ENCODE measurements at places on chromosomes 2 and 18.

DNA sequence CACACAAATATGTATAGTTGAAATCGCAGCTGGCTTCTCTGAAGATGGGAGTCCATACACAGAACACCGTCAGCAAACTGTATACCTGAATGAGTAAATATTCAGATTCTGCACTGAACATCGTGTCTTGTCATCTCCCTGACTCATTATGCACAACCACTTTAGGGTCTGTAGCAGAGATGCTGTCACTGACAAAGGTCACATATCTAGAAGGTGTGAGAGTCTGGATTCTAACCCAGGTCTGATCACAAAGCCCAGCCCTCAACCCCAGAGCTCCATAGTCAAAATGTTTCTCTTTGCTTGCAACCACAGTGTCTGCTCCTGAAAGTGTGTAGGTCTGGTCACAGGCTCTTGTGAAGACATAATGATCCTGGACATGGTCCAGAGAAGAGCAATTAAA is 78.3 kb upstream of the PAX8 start:
- no peak for DNase-seq

DNA sequence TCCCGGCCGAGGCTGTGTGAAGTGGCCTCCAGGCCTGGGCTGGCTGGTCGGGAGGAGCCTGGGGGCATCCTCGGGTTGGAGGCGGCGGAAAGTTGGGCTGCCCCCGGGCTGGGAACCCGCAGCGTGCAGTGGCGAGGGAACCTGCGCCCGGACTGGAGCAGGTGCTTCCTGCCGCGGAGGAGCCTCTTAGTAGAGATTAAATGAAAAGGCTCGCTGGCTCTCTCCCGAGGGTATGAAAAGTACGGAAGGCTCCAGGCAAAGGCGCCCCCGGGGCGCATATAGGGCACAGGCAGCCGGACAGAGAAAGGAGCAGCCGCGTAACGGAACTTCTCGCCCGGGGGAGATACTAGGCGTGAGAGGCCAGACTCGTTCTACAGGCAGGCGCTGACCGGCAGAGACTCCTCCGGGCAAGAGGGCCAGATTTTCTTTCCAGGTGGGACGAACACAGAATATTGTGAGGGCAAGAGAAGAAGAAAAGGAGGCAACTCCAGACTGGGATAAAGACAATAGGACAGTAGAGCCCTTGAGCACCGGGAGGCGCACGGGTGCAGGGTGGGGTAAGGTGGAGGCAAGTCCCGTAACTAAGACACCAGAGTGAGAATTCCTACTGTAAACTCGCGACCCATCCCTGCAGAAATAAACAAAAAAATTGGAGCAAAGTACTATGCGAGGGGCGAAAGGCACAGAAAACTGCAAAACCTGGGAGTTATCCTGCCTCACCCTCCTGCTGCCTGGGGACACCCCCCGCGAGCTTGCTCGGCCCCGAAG is 816 bp downstream of the CDH2 start:
- peak; percentile 49 for DNase-seq

- no peak for DNase-seq
Observed at GRCh38 chr2:61016392-61017002, 1.0 kb upstream of the PEX13 start.

DNA sequence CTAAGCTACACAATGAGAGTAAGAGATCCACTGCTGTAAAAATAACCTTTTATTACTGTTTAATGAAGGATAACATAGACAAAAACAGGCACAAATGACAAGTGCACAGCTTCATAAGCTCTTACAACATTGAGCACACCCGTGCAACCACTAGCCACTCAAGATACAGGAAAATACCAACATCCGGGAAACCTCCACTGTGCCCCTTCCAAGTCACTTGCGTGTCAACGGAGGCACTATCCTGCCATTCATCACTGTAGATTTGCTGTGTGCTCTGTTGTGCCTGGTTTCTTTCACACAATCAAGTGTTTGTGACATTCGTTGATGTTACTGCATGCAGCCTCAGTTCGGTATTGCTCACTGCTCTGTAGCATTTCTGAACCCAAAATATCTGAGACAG is 292.9 kb upstream of the MYT1L start:
- DNase-seq, result no peak

DNA sequence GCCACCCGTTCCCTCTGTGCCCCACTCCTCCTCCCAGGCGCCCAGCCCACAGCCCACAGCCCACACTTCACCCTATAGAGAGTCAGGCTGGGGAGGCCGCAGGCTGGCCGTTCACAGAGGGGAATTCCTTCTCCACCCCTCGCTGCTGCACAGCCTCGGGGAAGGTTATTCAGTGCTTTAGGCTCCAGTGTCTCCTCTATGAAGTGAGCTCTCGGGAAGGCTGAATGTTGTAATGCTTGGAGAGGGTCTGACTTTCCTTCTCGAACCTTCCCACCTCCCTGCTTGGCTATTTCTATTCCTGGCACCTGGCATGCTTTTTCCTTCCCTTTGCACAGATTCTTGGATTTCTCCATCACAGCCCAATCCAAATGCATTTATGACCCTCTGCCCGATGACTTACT is 62.5 kb upstream of the SMAD7 start:
- no peak for DNase-seq

Data from anterior cingulate cortex (tissue), 58 donors.